ENCODE measurements at places on chromosomes 11 and 22. TPM values are rescaled to one million over a fixed set of nuclear protein-coding genes. Genes with fewer than 3 reads are reported as not detected.

GRCh38 chr11:13080861-13081260, 71.7 kb downstream of the RASSF10 start:
- no peak for DNase-seq
- H3K4me1 ChIP-seq, result no peaks in the 10 kb centered on the region
- no peak overlapping the region for H3K4me3 ChIP-seq
- no peak overlapping the region for H3K27ac ChIP-seq

DNA sequence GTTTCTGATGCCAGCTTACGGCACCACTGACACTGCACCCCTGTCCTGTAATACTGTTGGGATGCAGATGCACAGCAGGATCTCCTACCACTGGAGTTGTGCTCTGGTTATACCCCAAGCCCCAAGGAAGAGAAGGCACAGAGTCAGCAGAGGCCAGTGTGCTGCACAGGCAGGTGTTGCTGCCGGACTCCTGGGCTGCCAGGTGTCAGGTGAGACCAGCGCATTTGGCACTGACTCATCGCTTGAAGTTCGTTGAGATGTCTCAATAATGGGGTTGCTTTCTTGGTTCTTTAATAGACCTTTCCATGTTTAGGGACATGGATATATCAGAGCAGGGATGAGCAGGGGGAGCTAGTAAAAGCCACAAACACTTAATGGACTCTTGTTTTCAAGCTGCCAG, 75.7 kb upstream of the TTC12 start:
- DNase-seq, result no peak
- H3K27me3 ChIP-seq, result peaks cover 3% of the 10 kb centered on the region
- H3K4me3 ChIP-seq, result no peak overlapping the region
- H3K27ac ChIP-seq, result no peak overlapping the region
- no peaks in the 10 kb centered on the region for H3K36me3 ChIP-seq
- H3K4me1 ChIP-seq, result peaks cover 6% of the 10 kb centered on the region

AGBL2 gene
- total RNA-seq, result 13.6 TPM

GRCh38 chr11:9076046-9076445, 15.4 kb downstream of the SCUBE2 start:
- DNase-seq, result no peak
- H3K36me3 ChIP-seq, result no peaks in the 10 kb centered on the region

DNA sequence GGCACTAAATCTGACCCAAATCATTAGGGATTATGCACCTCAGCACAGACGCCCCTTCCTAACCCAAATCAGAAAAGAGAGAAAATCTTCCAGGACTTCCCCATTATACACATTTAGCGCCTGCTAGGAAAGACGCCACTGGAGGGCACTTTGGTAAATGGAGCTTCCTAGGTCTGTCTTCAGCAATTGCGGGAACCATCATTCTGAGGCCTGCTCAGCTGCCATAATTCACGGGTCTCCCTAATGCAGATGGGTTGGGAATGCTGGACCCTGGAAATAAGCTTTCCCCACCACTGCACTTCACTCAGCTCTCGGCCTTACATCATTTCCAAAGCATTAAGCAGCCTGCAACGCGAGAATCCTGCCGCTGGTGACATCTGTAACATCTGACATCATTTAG, 86.2 kb upstream of the OPCML start:
- no peaks in the 10 kb centered on the region for H3K4me1 ChIP-seq
- H3K4me3 ChIP-seq, result no peak overlapping the region
- H3K27me3 ChIP-seq, result no peaks in the 10 kb centered on the region
- no peaks in the 10 kb centered on the region for H3K36me3 ChIP-seq

CABP2 gene
- total RNA-seq, result not detected

SCN4B gene
- not detected for total RNA-seq

DNA sequence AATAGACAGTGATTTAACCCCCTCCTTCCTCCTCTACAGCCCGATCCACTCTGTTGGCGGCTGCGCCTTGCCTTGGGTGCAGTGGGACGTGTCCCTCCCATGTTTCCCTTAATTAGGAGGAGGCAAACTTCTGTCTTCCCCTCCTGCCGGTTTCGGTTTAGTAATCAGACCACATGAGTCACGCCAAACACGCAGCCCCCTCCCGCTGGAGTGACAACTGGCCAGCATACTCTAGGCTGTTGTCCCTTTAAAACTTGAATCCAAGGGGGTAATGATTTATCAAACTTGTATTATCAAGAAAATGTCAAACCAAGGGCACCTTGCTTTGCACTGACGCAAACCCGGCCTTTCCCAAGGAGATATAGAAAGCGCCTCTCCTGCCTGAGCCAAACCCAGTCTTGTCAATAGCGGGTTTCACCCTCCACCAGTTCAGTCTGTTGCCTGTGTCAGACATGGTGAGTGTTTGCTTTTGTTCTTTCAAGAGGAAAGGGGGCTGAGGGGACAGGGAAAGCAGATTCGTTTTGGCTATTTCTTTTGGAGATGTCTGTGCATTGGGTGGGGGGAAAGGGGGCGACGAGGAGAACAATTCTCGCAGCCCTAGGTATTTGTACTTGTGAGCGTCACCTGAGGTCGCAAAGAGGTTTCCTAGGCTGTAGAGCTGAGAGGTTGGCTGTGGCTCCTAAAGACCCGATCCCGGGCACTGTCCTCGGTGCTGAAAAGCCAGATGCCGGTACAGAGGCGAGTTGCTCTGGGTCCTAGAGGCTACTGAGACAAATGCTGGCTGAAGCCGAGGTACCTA, at the start of gene SLC6A5:
Gene SLC6A5, plus strand, starts transcription at position 388 of the 799 bp plus-strand sequence. Its CDS starts 65 bp downstream, at position 453.
- H3K4me3 ChIP-seq, result no peak within 1 kb of the TSS
- no peak for DNase-seq
- no peaks in the 10 kb centered on the region for H3K36me3 ChIP-seq

TUBA8 gene
- 1.8 TPM for total RNA-seq

- peaks cover 3% of the 10 kb centered on the region for H3K27me3 ChIP-seq
- H3K4me1 ChIP-seq, result peaks cover 24% of the 10 kb centered on the region
- no peak for DNase-seq
- H3K4me3 ChIP-seq, result no peak overlapping the region
These were observed 78.9 kb downstream of the DBX1 start for GRCh38 chr11:20081336-20081735.

GRCh38 chr11:60118338-60118737, 29.9 kb downstream of the MS4A2 start:
- H3K27ac ChIP-seq, result no peak overlapping the region
- no peaks in the 10 kb centered on the region for H3K36me3 ChIP-seq
- peaks cover 3% of the 10 kb centered on the region for H3K4me1 ChIP-seq
- H3K27me3 ChIP-seq, result no peaks in the 10 kb centered on the region

DNA sequence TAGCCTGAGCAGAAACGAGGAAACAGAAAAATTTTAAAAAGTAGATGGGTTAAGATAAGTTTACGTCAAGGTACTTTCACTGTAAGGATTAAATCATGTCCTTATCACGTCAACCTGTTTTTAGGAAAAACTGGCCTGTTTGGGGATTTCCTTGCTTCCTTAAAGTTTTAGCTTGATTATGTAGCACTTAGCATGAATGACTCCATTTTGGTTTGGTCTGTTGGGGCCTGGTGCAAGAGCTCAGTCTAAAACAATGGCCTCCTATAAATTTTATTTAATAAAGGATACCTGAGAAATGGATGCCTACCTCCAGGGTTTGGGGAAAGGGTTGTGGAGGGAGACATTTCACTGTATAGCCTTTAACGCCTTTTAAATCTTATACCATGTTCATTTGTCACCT, 33.2 kb upstream of the CSTF3 start:
- H3K27ac ChIP-seq, result no peak overlapping the region
- no peak for DNase-seq
- H3K4me1 ChIP-seq, result no peaks in the 10 kb centered on the region
- no peak overlapping the region for H3K4me3 ChIP-seq
- H3K27me3 ChIP-seq, result no peaks in the 10 kb centered on the region
- H3K36me3 ChIP-seq, result no peaks in the 10 kb centered on the region

- H3K36me3 ChIP-seq, result no peaks in the 10 kb centered on the region
- no peaks in the 10 kb centered on the region for H3K27me3 ChIP-seq
- DNase-seq, result no peak
- H3K4me3 ChIP-seq, result no peak overlapping the region
- H3K4me1 ChIP-seq, result peaks cover 14% of the 10 kb centered on the region
These were observed 75.4 kb upstream of the DDI1 start for GRCh38 chr11:103961010-103961409.

TECTA gene
- total RNA-seq, result 0.41 TPM

GRCh38 chr11:120573756-120574354, 62.3 kb downstream of the GRIK4 start:
- H3K4me3 ChIP-seq, result no peak overlapping the region
- H3K4me1 ChIP-seq, result no peaks in the 10 kb centered on the region
- H3K27me3 ChIP-seq, result peaks cover 3% of the 10 kb centered on the region
- no peaks in the 10 kb centered on the region for H3K36me3 ChIP-seq
- no peak overlapping the region for H3K27ac ChIP-seq
- DNase-seq, result no peak

PAX6 gene
- total RNA-seq, result not detected

GRCh38 chr11:111448414-111448813, 63.8 kb downstream of the BTG4 start:
- H3K4me3 ChIP-seq, result no peak overlapping the region
- peaks cover 31% of the 10 kb centered on the region for H3K4me1 ChIP-seq
- no peak overlapping the region for H3K27ac ChIP-seq
- DNase-seq, result no peak

- H3K27ac ChIP-seq, result no peak overlapping the region
- H3K27me3 ChIP-seq, result no peaks in the 10 kb centered on the region
- DNase-seq, result no peak
- H3K4me3 ChIP-seq, result no peak overlapping the region
- no peaks in the 10 kb centered on the region for H3K4me1 ChIP-seq
- H3K36me3 ChIP-seq, result no peaks in the 10 kb centered on the region
These were observed 737.4 kb downstream of the BRD1 start for GRCh38 chr22:49090061-49090852.

GLB1L2 gene
- total RNA-seq, result 0.44 TPM
